ENCODE measurements at places on chromosomes 1 and 21.

DNA sequence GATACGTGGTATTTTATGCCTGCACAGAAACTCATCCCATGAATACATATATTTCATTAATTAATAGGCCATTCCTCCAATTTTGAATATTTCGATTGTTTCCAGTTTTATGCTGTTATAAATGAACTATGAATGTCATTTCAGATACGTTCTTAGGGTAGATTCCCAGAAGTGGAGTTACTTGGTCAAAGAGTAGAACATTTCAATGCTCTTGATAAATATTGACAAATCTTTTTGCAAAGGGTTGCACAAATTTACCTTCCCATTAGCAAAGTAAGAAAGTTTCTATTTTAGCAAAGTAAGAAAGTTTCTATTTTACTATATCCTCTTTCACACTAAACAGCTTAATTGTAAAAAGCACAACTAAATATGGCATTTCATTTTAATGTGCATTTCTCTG is 48.9 kb downstream of the KCNT2 start:
- H3K36me3 ChIP-seq, result no peaks in the 10 kb centered on the region
- no peak overlapping the region for H3K27ac ChIP-seq
- DNase-seq, result no peak
- no peaks in the 10 kb centered on the region for H3K4me1 ChIP-seq
- H3K4me3 ChIP-seq, result no peak overlapping the region

DNA sequence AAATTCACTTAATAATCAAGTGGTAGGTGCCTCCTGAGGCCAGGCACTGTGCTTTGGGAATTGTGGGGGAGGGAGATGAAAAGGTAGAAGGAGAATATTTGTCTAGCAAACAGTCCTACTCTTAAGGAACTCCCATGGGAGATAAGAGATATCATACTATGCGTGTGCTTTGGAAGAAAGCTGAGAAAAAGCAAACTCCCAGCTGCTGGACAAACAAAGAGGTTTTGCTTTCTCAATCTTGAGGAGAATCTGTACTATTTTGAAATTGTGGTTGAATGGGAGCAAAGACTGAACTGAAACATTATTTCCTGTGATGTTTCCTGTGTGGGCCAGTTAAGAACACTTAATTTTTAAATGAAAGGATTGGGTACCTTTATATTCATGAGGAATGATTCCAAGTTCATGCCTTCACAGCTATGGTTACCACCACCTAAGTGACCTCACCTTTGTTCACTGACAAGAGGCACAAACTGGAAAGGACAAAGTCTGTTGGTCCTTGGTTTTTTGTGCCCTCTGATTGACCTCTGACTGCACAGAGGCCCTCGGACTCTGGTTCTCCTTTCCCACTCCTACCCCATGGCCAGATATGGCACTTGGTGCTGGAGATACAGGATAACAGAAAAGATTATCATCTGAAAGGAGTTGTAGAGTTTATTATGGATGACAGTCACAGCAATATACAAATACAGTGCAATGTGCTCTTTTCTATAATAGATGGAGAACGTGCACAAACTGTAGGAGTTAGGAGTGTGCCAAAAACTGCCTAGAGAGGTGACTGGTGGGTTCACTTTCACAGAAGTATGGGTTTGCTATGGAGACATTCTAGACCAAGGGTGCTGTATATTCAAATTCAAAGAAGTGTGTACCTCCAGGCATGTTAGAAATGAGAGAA is 1.6 kb downstream of the CD53 start:
- no peaks in the 10 kb centered on the region for H3K27me3 ChIP-seq
- peak overlapping the region; percentile 95 for H3K27ac ChIP-seq
- peaks cover 42% of the 10 kb centered on the region for H3K4me1 ChIP-seq
- peak overlapping the region; percentile 85 for H3K4me3 ChIP-seq
- peak; percentile 32 for DNase-seq

GRCh38 chr1:152654110-152654509 is 9.1 kb upstream of the LCE2D start:
- no peaks in the 10 kb centered on the region for H3K36me3 ChIP-seq
- peaks cover 19% of the 10 kb centered on the region for H3K27me3 ChIP-seq
- H3K27ac ChIP-seq, result no peak overlapping the region
- DNase-seq, result peak; percentile 78
- peaks cover 1% of the 10 kb centered on the region for H3K4me1 ChIP-seq

GRCh38 chr1:77281491-77282186 is at the start of gene AK5:
TSS of gene AK5 (plus strand) at chr1:77282019. CDS start at chr1:77282314, 295 bp downstream.
- DNase-seq, result peak; percentile 75
- peak within 1 kb of the TSS; percentile 70 for H3K4me3 ChIP-seq
- peak within 1 kb of the TSS; percentile 64 for H3K27ac ChIP-seq
- no peaks in the 10 kb centered on the region for H3K27me3 ChIP-seq

DNA sequence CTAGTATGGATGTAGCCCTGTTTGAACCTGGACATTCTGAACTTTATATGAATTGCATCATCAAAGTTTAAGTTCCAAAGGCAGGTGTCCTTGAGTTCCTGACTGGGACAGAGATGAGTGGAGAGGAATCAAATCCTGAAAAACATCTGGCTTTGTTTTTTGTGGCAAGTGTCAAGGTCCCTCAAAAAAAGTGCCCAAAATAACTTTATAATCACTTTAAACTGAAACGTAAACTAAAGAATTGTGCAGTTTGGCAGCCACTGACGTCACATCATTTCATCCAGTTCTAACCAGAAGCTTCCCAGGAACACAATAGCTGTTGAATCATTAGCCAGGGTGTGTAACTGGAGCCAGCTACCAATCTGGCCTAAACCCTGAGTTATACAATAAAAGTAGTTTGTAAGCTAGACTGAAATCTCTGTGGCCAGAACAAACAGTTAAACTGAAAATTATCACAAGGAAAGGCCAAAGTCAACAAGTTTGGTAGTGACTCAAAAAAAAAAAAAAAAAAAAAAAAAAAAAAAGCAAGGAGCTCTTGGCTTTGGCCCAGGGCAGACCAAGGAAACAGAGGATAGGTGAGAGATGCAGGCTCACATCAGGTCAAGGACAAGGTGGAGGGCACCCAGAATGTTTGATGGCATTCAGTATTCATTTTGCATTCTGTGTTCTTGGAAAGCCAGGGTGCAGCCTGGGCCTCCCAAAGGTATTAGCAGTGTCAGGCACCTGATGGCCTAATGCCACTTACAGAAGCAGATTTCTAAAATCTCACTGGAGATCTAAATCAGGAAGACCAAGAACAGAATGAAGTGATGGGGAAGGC is 74.3 kb downstream of the TNFSF18 start:
- no peaks in the 10 kb centered on the region for H3K27me3 ChIP-seq
- H3K36me3 ChIP-seq, result no peaks in the 10 kb centered on the region
- DNase-seq, result no peak
- H3K4me1 ChIP-seq, result no peaks in the 10 kb centered on the region

DNA sequence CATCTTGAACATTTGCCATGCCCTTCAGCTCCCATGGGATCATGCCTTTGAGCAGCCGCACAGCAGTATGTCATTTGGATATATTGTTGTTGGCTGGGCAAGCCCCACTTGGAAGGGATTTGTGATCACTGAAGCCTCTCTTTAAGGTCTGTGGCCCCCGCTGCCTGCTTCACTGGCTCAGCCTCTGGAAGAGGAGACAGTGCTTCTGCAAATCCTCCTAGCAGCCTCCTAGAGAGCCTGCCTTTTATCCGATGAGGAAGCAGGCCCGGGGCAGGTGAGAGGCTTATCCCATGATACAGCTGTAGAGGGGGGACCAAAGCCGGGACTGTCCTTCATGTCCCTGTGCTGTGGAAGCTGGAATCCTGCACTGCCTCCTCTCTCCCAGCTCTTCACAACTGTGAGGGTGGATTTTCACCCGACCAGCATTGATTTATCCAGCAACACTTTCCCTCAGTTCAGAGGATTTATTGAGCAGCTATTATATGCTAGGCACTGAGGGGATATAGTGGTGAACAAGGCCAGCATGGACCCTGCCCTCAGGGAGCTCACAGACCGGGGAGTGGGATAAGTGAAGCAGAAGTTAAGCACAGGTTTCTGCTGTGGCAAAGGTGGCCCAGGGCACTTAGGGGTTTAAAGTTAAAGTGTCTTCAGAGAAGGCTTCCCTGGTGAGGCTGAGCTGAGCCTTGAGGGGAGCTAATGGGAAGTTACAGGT is 3.9 kb downstream of the TMEM61 start:
- no peak overlapping the region for H3K27ac ChIP-seq
- DNase-seq, result no peak
- no peaks in the 10 kb centered on the region for H3K36me3 ChIP-seq
- H3K27me3 ChIP-seq, result peaks cover 21% of the 10 kb centered on the region

- H3K27ac ChIP-seq, result no peak overlapping the region
- peaks cover 32% of the 10 kb centered on the region for H3K36me3 ChIP-seq
- no peak for DNase-seq
- peaks cover 44% of the 10 kb centered on the region for H3K4me1 ChIP-seq
These were observed 89.5 kb downstream of the STUM start for GRCh38 chr1:226638001-226638601.

DNA sequence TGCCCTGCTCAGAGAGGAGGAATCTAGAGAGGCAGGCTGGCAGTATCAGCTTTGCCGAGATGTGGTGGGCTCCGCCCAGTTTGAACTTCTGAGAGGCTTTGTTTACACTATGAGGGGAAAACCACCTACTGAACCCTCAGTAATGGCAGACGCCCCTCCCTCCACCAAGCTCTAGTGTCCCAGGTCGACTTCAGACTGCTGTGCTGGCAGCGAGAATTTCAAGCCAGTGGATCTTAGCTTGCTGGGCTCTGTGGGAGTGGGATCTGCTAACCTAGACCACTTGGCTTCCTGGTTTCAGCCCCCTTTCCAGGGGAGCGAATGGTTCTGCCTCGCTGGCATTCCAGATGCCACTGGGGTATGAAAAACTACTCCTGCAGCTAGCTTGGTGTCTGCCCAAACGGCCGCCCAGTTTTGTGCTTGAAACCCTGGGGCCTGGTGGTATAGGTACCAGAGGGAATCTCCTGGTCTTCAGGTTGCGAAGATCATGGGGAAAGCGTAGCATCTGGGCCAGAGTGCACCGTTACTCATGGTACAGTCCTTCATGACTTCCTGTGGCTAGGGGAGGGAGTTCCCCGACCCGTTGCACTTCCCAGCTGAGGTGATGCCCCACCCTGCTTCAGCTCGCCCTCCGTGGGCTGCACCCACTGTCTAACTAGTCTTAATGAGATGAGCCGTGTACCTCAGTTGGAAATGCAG is 43.6 kb downstream of the C21orf91 start:
- H3K27ac ChIP-seq, result peak overlapping the region; percentile 39
- DNase-seq, result peak; percentile 69
- no peaks in the 10 kb centered on the region for H3K27me3 ChIP-seq
- peaks cover 45% of the 10 kb centered on the region for H3K4me1 ChIP-seq

GRCh38 chr1:229148041-229148671 is 122.8 kb upstream of the RAB4A start:
- no peak overlapping the region for H3K27ac ChIP-seq
- H3K27me3 ChIP-seq, result no peaks in the 10 kb centered on the region
- H3K4me3 ChIP-seq, result no peak overlapping the region
- no peaks in the 10 kb centered on the region for H3K36me3 ChIP-seq
- DNase-seq, result no peak

GRCh38 chr1:46401964-46402626 is 8.0 kb downstream of the FAAH start:
- no peak overlapping the region for H3K27ac ChIP-seq
- no peaks in the 10 kb centered on the region for H3K4me1 ChIP-seq
- H3K27me3 ChIP-seq, result no peaks in the 10 kb centered on the region
- no peak overlapping the region for H3K4me3 ChIP-seq

GRCh38 chr21:34054259-34054658 is 19.1 kb upstream of the MRPS6 start:
- DNase-seq, result no peak
- H3K27ac ChIP-seq, result no peak overlapping the region
- H3K27me3 ChIP-seq, result no peaks in the 10 kb centered on the region
- no peaks in the 10 kb centered on the region for H3K36me3 ChIP-seq

DNA sequence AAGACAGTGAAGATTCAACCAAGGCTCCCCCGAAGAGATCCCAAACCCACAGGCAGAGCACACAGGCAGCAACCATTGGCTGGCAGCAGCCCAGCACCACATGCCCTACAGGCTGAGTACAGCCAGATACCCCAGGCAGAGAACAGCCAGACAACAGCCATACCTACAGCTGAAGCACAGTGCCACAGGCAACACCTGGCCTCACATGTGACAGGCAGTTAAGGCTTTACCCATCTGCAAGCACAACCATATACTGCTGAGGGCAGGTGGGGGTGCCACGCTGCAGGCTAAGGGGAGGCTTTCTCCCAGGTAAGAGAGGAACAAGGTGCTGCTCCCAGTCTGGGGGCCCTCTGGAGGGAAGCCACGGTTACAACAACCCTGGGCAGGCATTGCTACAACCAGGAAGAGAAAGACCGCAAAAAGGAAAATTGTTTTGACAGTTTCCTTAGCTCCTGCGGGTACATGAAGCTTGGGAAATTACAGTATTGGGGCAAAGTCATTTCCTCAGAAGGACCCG is 12.3 kb downstream of the CHIT1 start:
- DNase-seq, result no peak
- peaks cover 7% of the 10 kb centered on the region for H3K27me3 ChIP-seq
- H3K36me3 ChIP-seq, result no peaks in the 10 kb centered on the region

- H3K4me1 ChIP-seq, result peaks cover 34% of the 10 kb centered on the region
- H3K27me3 ChIP-seq, result no peaks in the 10 kb centered on the region
- DNase-seq, result peak; percentile 43
- no peak overlapping the region for H3K27ac ChIP-seq
- H3K4me3 ChIP-seq, result no peak overlapping the region
These were observed 28.7 kb downstream of the RSPH1 start for GRCh38 chr21:42467140-42467983.

GRCh38 chr1:87462894-87463293 is 134.2 kb downstream of the LMO4 start:
- H3K4me3 ChIP-seq, result no peak overlapping the region
- H3K27me3 ChIP-seq, result peaks cover 8% of the 10 kb centered on the region
- H3K36me3 ChIP-seq, result no peaks in the 10 kb centered on the region
- no peak for DNase-seq

DNA sequence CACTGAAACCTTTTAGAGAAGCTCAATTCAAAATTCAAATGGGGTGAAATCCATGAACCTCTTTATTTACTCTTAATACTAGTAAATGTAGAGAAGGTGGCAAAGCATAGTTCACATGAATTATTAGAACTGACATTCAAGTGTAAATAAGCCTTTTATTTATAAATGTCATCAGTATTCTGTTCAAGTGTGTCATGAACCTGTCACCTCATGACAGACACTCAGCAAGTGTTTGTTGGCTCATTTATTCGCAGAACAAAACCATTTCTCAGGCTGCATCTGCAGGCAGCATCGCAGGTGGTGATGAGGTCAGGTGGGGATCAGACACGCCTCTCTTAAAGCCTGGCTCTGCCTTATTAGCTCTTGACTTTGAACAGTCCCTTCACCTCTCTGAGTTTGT is 116.6 kb downstream of the SETD4 start:
- peaks cover 5% of the 10 kb centered on the region for H3K27me3 ChIP-seq
- no peaks in the 10 kb centered on the region for H3K4me1 ChIP-seq
- H3K27ac ChIP-seq, result no peak overlapping the region
- no peak for DNase-seq
- no peak overlapping the region for H3K4me3 ChIP-seq

DNA sequence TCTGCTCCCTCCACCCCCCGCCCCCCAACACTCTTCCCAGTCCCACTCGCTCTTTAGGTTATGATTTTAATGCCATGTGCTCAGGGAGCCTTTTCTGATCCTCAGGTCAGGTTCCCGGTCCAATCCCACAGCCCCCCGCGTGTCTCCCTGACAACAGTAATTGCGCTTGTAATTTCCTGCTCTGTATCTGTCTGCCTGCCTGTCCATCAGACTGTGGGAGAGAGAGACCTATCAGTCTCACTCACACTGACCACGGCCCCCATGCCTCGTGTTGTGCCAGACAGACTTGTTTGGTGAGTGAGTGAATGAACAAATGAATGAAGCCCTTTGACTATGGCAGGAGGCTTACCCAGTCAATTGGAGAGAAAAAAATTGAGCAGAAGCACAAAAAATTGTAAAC is 50.8 kb upstream of the ECE1 start:
- H3K36me3 ChIP-seq, result peaks cover 44% of the 10 kb centered on the region
- peaks cover 78% of the 10 kb centered on the region for H3K4me1 ChIP-seq
- no peaks in the 10 kb centered on the region for H3K27me3 ChIP-seq
- peak overlapping the region; percentile 72 for H3K27ac ChIP-seq

All from activated CD4-positive, alpha-beta T cell treated with anti-CD3 and anti-CD28 coated beads for 36 hours (primary cell).